Fibroblast of lung (primary cell): ENCODE measurements at places on chromosomes 5 and 9. TPM values are rescaled to one million over a fixed set of nuclear protein-coding genes. Genes with fewer than 3 reads are reported as not detected.

DNA sequence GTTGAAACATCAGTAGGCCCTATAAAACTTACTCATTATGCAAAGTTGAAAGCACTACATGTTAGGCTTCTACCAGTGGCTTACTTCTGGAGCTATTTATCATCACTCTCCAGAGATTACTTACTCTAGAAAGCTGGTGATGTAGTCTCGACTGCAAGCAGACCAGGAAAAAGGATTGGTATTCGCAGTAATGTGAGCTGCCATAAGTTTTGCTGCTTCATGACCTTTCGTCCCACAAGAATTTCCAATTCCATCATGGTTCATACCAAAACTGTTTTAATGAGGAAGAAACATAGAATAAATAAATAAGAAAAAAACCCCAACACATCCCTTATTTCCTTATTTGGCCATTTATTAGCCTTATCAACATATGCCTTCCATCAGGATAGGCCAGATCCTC, 181.9 kb downstream of the ADAMTS6 start:
- H3K27me3 ChIP-seq = no peaks in the 10 kb centered on the region
- H3K36me3 ChIP-seq = no peaks in the 10 kb centered on the region
- H3K4me1 ChIP-seq = no peaks in the 10 kb centered on the region
- DNase-seq = peak; percentile 93
- H3K4me3 ChIP-seq = no peak overlapping the region

DNA sequence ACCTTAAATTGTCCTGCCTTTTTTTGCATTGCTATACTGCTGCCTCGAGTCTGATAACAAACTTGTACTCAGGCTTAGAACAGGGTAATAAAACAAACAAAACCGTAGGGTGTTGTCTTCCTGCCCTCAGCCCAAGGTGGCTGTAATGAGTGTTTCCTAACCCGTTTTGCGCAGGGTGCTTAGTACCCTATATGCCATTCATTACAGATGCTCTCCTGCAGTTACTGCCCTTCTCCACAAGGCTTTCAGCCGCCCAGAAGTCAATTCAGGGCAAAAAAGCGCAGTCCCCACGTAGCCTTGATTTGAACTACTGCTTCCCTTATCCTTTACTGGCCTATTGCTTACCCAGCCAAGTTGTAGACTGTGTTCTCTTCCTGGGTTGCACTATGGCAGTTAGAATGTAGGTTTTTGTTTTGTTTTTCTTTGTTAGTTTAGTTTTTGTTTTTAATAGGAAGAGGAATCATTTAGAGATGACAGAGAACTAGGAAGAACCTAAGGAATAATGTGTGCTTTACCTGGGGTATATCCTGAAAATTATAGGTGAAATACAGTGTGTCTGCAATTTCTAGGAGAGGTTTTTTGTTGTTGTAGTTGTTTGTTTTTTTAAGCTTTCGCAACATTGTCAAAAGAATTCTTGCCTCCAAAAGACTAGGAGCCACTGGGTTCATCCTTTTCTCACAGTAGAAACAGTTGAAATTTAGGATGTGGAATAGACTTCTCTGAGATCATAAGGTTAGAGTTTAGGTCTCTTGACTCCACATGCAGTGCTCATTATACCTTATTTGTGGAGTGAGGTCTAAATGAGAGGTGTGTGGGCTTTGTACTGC, 1.3 kb downstream of the HMGXB3 start:
- H3K36me3 ChIP-seq = peaks cover 6% of the 10 kb centered on the region
- no peaks in the 10 kb centered on the region for H3K27me3 ChIP-seq
- H3K4me3 ChIP-seq = peak overlapping the region; percentile 96
- peaks cover 8% of the 10 kb centered on the region for H3K4me1 ChIP-seq
- DNase-seq = peak; percentile 78

DNA sequence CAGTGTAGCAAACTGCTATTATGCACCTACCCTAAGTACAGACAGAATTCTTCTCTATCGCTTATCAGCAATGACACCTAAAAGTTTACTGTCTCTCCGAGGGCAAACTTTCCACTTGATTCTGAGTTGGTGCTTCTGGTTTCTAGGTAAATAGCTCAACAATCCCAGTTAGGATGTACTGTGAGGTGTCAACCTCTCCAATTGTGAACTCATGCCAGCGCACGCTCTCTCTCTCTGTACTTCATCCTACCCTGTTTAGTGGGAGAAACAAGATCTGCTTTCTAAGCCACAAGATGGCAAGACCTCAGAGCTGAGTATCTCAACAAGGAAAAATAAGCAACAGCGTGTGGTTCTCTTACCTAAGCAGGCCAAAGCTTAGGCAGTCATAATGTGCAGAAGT, 335.3 kb downstream of the SLIT3 start:
- H3K27ac ChIP-seq = no peak overlapping the region
- no peak for DNase-seq
- H3K4me1 ChIP-seq = no peaks in the 10 kb centered on the region
- H3K4me3 ChIP-seq = no peak overlapping the region
- H3K27me3 ChIP-seq = no peaks in the 10 kb centered on the region
- H3K36me3 ChIP-seq = no peaks in the 10 kb centered on the region

DNA sequence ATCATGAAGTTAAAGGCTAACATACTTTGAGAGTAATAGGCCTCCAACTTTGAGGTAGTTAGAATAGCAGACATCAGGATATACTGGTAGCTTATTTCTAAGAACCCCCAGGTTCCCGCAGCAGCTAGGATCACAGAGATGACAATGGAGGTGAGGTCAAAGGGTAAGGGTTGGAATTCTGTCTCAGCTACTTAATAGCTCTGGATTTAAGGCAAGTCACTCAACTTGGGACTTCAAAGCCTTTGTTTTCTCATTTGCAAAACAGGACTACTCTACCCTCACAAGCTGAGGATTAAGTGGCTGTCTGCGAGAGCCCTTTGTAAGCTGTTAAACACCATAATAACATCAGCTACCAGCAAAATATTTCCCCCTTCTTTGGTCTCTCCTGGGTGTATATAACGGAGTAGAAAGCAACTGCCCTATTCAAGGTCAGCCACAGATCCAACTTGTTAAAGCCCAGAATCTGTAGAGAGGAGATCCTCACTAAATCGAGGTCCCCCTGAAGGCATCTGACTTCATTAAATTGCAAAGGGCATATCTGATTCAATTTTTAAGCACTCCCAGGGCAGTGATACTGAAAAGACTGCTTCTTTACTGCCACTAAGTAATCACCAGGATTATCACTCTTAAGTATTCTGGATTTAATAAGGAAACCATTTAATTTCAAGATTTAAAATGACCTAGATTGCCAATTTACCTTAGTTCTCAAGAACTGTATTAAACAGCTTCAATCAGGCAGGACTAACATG, 104.7 kb downstream of the DCP2 start:
- no peak for DNase-seq
- H3K27ac ChIP-seq = no peak overlapping the region
- H3K27me3 ChIP-seq = no peaks in the 10 kb centered on the region
- no peaks in the 10 kb centered on the region for H3K4me1 ChIP-seq
- H3K36me3 ChIP-seq = no peaks in the 10 kb centered on the region

DNA sequence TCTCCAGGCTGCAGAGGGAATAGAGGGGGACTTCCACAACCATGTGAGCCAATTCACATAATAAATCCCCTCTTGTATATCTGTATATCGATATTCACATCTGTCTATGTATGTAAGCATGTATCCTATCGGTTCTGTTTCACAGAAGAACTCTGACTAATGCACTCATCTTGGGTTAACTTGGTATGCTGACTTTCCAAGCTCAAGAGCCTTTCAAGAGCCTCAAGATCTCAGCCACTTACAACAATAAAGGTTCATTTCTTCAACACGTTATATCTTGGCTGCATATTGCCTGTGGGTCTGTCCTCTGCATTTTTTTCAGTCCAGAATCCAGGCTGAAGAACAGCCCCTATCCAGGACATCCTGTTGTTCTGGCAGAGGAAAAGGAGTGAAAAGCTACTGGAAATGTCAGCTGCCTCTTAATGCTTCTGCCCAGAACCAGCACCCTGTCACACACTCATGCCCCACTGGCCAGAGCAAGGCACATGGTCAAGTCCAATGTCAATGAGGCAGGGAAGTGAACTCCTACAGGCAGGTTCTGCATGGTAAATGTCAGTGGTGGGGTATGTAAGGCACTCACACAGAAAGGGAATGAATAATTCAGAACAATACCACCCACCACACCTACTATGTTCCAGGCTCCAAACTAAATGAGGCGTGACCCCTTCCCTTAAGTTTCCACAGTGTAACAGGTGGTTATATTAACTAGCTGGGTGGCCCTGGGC, 91.6 kb upstream of the ICE1 start:
- H3K4me1 ChIP-seq = no peaks in the 10 kb centered on the region
- H3K27me3 ChIP-seq = no peaks in the 10 kb centered on the region
- no peak overlapping the region for H3K27ac ChIP-seq
- peak; percentile 44 for DNase-seq
- H3K36me3 ChIP-seq = no peaks in the 10 kb centered on the region

DNA sequence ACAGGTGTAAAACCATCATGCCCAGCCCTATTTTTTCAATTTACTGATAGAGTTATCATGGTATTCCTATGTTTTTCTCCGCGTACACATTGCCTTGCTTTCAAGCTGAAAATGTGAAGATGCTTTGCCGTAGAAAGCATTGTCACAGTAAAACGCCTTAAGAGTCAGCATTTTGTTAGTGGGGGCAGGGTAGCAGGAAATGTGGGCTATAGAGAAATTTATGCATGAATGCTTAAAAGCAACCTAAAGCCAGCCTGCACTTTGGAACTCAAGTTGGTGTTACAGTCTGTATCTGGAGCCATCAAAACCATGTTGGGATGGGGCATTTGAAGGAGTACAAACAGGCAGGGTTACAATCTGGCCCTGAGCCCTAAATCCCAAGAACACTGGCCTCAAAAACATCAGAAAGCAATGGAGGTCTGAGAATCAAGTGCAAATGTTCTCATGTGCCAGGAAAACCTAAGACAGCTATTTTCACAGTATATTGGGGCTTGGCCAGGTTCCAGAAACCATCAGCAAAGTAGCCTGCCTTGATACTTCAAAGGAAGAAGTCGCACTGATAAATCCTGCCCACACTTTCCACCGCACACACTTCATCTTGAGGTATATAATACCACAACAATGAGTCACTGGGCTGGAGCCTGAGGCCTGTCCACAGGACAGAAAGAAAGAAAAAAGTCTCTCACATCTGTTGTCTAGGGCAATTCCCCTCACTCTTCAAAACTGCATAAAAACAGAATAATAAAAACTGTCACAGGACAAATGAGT, 313.8 kb downstream of the ENC1 start:
- no peak overlapping the region for H3K27ac ChIP-seq
- peak; percentile 84 for DNase-seq
- no peaks in the 10 kb centered on the region for H3K36me3 ChIP-seq
- no peaks in the 10 kb centered on the region for H3K4me1 ChIP-seq

GRCh38 chr5:14721990-14722656, 57.6 kb downstream of the OTULIN start:
- peaks cover 5% of the 10 kb centered on the region for H3K4me1 ChIP-seq
- H3K4me3 ChIP-seq = no peak overlapping the region
- no peaks in the 10 kb centered on the region for H3K36me3 ChIP-seq
- peak; percentile 9 for DNase-seq

GRCh38 chr5:14153932-14154731, 11.0 kb downstream of the TRIO start:
- peak; percentile 85 for DNase-seq
- peak overlapping the region; percentile 88 for H3K27ac ChIP-seq
- H3K4me1 ChIP-seq = peaks cover 50% of the 10 kb centered on the region

DNA sequence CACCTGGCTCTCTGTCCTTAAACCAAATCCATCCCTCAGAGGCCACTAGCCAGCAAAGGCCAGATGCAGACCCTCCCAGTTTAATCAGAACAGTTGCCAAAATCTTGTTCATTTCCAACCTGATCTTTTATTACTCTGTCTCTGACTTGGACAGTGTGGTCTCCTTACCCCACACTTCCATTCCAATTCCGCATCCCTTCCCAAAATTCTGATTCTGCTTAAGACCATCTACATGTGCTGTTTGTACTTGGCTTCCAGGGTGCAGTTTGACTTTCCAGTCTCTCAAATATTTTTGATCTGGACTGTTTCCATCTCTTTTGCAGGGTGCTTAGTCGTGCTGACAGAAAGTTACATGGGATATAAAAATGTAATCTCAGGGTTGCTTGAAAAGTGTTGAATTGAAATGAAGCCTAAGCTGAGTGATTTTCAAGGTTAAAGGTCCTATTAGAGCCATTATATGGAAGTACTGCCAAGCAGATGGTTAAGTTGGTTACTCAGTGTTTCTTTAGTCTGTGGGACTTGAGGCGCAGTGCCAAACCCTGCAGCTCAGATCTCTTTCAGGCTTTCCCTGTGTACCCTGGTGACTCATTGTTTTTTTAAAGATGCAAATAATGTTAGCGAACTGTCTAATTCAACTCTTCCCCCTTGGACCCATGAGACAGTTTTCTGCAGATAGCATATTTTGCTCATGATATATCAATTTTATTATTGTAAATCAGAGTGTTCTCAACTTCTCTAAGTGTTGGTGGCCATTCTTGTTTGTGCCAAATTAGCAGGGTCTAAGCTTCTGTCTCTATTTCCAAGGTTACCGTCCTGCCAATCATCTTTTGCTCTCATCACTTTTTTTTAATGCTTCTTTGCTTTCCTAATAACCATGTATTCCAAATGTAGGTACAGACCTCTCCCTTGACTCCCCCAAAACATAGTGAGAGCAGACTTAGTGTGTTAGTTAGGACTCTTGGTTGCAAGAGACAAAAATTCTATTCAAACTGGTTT, 18.2 kb upstream of the DCP2 start:
- H3K27me3 ChIP-seq = no peaks in the 10 kb centered on the region
- H3K36me3 ChIP-seq = no peaks in the 10 kb centered on the region
- no peak overlapping the region for H3K27ac ChIP-seq
- DNase-seq = peak; percentile 98

DNA sequence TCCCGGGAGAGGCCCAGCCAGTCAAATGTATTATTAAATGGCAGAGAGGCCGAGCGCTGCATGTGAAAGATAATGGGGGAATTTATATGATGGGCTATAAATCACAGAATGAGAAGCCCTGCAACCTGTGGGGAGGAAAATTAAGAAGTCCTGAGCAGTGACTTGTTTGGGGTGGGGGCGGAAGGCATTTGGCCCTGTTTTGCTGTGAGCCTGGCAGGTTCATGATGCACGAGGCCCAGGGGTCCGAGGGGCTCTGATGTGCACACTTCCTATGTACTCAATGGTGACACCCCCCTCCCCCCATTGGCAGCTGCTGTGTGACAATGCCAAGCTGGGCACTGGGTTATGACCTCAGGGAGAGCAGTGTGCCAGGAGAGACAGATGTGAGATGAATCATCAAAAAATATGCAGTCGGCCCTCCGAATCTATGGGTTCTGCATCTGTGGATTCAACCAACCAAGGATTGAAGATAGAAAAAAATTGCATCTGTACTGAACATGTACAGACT, 13.7 kb upstream of the DAB2IP start:
- no peaks in the 10 kb centered on the region for H3K36me3 ChIP-seq
- peak; percentile 61 for DNase-seq
- peaks cover 3% of the 10 kb centered on the region for H3K27me3 ChIP-seq
- H3K27ac ChIP-seq = no peak overlapping the region
- H3K4me1 ChIP-seq = peaks cover 12% of the 10 kb centered on the region
- no peak overlapping the region for H3K4me3 ChIP-seq

- H3K27me3 ChIP-seq = no peaks in the 10 kb centered on the region
- DNase-seq = no peak
- no peak overlapping the region for H3K4me3 ChIP-seq
- H3K27ac ChIP-seq = no peak overlapping the region
Observed at GRCh38 chr9:108134486-108135128, 645.0 kb upstream of the KLF4 start.

- peak; percentile 42 for DNase-seq
- no peak overlapping the region for H3K4me3 ChIP-seq
- H3K4me1 ChIP-seq = peaks cover 33% of the 10 kb centered on the region
- H3K27ac ChIP-seq = no peak overlapping the region
- H3K36me3 ChIP-seq = no peaks in the 10 kb centered on the region
Observed at GRCh38 chr9:130186839-130187522, 14.8 kb downstream of the NCS1 start.

GALNT12 gene
- total RNA-seq = 18.2 and 27.2 TPM in 2 replicates

GABRA1 gene
- not detected in 2 replicates for total RNA-seq

FAXDC2 gene
- total RNA-seq = 11.3 and 20.6 TPM in 2 replicates

TIMD4 gene
- total RNA-seq = not detected in 2 replicates

C5orf52 gene
- not detected in 2 replicates for total RNA-seq
